ENCODE measurements at places on chromosomes 7 and 10.
A peak's percentile ranks its signal among the peaks of the same experiment; 100 is the strongest.

- DNase-seq: no peak
Measured at GRCh38 chr10:621513-621912, 68.0 kb downstream of the DIP2C start.

- no peak for DNase-seq
Measured at GRCh38 chr7:70920876-70921275, 211.1 kb upstream of the GALNT17 start.

- DNase-seq: no peak
Measured at GRCh38 chr7:52992001-52992400, 43.4 kb upstream of the POM121L12 start.

GRCh38 chr10:35739998-35740397 is 97.9 kb upstream of the FZD8 start:
- no peak for DNase-seq

- DNase-seq: no peak
Measured at GRCh38 chr7:151671514-151671913, 151.8 kb upstream of the RHEB start.

- DNase-seq: no peak
Measured at GRCh38 chr10:79277579-79278269, 69.5 kb upstream of the PPIF start.

GRCh38 chr10:13715100-13715499 is 128.3 kb downstream of the PRPF18 start:
- DNase-seq: no peak

DNA sequence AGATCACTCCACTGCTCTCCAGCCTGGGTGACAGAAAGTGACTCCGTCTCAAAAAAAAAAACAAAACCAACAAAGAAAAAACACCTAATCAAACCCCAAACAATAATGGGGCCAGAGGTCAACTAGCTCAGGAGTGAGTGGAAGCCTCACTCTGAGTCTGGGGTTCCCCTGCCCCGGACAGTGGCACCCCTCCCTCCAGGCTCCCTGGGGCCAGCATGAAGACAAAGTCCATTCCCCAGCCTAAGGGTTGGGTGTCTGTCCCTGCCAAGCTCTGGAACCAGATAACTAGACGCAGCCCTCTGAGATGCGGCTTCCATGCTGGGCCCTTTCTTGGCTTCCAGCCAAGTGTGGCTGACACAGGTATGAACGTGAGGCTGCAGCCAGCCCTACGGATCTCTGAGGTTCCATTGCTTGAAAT is 1.7 kb upstream of the FUOM start:
- no peak for DNase-seq

DNA sequence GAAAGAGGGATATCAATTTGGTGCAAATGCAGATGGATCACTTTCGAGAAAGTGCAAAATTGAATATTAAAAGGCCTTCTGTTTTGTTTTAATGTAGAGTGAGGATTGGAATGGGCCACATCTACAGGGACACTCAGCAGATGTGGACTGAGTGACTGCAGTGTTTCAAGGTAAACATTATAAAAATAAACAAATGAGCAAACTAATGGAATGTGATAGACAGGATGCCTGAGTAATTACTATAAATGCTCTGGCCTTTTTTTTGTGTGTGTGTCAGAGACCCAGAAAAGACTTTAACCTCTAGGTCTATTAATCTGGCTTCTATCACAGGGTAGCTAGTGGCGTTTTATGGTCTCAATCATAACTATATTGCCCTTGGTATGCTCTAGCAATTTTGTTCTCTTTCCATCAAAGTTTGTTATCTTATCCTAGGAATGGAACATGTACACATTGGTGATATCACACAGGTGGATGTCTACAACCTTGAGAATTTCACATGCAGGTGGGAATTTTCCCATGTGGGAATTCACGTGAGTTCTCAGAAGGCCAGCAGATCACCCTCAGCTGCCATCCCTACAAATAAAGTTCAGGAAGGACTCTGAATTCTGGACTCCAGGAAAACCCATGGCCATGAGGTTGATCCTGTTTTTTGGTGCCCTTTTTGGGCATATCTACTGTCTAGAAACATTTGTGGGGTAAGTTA is at the start of gene CPA2:
TSS of gene CPA2 (plus strand) at position 606 of the 703 bp plus-strand sequence. CDS start at position 625, 19 bp downstream.
- DNase-seq: no peak

DNA sequence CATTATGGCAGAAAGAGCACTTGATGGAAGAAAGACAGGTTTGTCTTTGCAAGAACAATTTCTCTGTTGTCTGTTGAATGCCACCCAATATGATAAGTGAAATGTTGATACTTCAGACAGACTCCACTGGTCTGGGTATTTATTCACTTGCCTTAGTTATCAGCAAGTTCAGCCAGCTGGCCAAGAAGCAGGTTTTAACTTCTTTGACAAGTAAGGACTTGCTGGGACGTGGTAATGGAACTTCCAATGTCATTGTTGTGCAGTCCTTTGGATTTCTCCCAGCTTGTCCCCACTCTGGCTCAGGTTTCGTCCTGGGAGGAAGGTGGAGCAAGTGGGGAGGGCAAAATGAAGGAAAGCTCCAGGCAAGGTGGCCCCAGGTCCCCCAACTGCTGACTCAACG is 497.4 kb downstream of the RPS24 start:
- DNase-seq: no peak

DNA sequence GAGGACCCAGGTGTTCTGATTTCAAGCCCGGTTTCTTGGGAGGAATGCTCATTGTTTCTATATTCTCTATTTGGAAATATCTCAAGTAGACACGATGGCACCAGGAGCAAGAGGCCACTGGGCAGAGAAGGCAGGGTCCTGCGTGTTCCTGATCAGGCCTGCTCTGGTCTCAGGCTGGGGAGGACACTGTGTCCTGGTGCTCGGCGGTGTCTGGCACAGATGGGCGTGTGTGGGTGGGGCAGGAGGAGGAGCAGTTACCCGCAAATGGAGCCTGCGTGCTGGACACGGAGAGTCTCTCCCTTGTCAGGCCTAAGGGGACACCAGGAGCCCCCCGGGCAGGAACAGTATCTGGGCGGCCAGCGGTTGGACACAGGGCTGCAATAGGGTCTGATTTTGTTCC is 25.9 kb upstream of the GOLGA7B start:
- DNase-seq: no peak

GRCh38 chr10:132477066-132477397 is 60.6 kb upstream of the INPP5A start:
- DNase-seq: no peak

DNA sequence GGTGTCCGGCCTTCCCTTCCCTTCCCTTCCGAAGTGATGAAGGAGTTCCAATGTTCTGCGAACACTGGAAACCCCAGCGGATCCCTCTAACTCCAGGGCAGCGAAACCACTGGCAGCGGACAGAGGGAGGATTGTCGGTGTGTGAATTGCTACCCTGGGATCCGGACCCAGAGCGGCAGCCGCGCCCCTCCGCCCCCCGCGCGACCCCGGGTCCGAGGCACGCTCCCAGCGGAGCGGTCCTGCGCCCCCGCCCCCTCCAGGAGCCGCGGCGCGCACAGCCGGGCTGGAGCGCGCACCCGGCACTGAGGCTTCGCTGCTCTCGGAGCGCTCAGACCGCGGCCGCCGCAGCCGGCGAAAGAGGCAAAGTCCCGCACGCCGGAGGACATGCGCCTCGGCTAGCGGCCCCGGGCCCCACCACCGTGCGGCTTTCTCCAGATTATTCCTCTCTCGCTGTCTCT is at the start of gene PTPRZ1:
TSS of gene PTPRZ1 (plus strand) at position 331 of the 458 bp plus-strand sequence. CDS start 339 bp downstream, outside the sequence.
- no peak for DNase-seq

DNA sequence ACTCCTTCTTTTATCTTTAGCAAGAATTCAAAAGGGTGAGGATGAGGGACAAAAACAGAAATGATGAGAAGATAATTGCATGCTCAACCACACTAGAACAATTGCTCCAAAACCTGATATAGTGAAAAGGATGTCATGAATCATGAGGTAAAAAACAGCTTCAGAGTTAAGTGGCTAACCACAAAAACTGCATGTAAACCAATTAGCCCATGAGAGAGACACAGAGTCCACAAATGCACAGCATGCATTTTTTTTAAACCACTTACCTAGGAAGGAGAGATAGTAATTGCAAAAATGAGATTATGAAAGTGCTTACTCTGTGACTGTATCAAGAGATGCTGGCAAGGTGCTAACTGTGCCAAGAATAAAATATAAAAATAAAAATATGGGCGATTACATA is 132.9 kb downstream of the MBL2 start:
- DNase-seq: no peak

GRCh38 chr7:126803060-126803665 is 449.6 kb downstream of the GRM8 start:
- DNase-seq: no peak

- DNase-seq: no peak
Measured at GRCh38 chr7:132866551-132866950, 215.3 kb downstream of the CHCHD3 start.

DNA sequence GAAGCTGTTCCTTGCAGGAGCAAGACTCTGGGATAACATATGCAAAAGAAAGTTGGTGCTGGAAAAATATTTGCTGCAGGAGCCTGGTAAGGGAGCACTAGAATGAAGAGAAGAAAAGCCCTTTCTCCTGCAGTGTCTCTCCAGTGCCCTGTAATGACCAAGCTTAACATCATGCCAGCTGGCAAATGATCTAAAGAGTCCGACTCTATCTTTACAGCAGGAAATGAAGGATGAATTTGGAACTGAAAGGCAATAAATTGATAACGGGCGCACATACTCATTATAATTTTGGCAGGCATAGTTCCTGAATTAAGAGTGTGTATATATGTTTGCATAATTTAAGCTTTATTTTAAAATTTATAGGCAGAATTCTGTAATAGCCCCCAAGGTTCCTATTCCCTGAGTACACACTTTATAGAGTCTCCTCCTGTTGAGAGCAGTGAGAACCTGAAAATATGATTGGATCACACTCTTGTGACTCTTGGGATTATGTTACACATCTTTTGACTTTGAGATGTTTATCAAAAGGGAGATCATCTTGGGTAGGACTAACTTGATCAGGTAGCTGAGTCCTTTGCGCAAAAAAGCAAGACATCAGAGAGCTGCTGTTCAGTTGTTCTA is 299.0 kb upstream of the MBL2 start:
- no peak for DNase-seq

GRCh38 chr10:26199841-26200240 is 16.7 kb upstream of the GAD2 start:
- DNase-seq: no peak

DNA sequence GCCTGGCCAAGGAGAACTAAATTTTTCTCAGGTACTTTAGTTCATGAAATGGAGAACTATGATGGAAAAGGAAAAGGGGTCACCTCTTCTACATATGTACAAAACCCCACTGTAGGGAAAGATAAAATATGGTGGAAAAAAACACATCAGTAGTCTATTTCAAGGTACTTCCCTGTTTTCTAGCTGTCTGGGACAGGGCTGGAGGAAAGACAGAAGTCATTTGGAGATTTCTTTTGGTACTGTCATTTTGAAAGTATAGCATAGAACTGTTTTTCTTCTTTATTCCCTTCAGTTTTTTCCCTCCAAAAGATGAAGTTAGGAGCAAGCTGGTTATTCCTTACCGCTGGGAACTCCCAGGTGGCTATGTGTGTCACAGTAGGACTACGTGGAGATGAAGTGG is 196.1 kb downstream of the DOCK4 start:
- DNase-seq: no peak

GRCh38 chr7:41103331-41103730 is 599.6 kb downstream of the INHBA start:
- DNase-seq: no peak

- no peak for DNase-seq
Measured at GRCh38 chr7:126178865-126179264, 1073.9 kb downstream of the GRM8 start.

GRCh38 chr10:11178606-11179515 is 161.2 kb downstream of the CELF2 start:
- peak; percentile 81 for DNase-seq

- DNase-seq: no peak
Measured at GRCh38 chr7:155208681-155209477, 88.8 kb upstream of the INSIG1 start.

GRCh38 chr7:68697796-68698280 is 900.4 kb upstream of the AUTS2 start:
- no peak for DNase-seq

GRCh38 chr7:12596225-12596790 is 25.8 kb downstream of the SCIN start:
- no peak for DNase-seq

DNA sequence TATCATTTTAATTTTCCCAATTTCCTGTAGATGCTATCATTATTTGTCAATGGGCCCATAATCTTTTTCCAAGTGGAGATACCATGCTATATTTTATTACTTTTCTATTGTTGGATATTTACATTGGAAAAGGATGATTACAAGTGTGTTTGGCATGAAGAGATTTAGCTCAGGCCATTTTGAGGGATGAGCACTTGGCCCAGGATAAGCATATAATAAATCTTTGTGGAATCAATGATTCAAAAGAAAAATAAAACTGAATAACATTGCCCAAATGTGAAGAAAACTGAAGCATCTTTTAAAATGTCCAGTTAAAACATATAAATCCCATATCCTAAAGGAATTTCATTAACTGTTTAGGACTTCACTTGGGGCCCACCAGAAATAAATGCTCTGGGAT is 260.9 kb upstream of the BMPER start:
- no peak for DNase-seq

- no peak for DNase-seq
Measured at GRCh38 chr7:114949231-114949630, 27.3 kb downstream of the MDFIC start.

- DNase-seq: no peak
Measured at GRCh38 chr10:48365668-48366067, 59.2 kb downstream of the MAPK8 start.

- DNase-seq: no peak
Measured at GRCh38 chr7:135758531-135758932, 9.9 kb upstream of the FAM180A start.

DNA sequence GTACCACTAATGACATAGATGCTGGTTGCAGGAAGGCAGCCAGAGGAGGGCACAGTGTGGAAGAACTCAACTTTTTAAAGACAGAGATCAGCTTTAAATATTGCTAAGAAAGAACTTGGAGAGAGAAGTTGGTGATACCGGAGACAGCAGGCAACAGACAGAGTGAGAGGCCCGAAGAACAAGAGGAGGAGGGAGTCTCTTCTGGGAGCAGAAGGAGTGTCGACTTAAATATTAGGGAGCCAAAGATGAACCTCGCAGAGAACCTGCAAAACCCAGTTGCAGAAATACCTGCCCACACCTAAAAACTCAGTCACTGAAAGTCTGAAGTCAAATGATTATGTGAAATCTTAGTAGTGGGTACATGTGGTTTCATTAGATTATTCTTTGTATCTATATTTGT is 3.4 kb upstream of the WDR86 start:
- no peak for DNase-seq

DNA sequence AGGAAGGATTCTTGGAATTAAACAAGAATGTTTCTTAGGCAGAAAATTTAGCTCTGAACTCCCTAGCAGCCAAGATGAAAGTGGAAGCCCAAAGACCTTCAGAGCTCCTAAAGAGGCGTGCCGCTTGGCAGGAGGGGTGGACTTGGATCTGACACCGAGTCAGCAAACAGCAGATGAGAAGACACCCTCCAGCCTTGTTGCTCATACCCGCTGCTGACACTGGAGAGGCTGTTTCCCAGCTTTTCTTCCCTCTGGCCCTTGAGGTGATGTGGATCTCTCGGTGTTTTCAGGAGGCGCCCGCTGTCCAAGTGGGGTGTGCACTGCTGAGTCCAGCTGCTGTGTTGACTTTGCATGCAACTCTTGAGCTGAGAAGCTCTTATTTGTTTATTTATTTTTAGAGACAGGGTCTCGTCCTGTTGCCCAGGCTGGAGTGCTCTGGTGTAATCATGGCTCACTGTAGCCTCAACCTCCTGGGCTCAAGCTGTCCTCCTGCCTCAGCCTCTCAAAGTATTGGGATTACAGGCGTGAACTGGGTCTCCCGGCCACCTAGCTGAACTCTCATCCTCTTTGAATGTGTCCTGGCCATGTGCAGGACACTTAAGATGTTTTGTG is 21.5 kb downstream of the SLC18A2 start:
- no peak for DNase-seq
